ENCODE measurements at places on chromosomes 16 and 17. TPM values are rescaled to one million over a fixed set of nuclear protein-coding genes. Genes with fewer than 3 reads are reported as not detected.
A peak's percentile ranks its signal among the peaks of the same experiment; 100 is the strongest.

GRCh38 chr16:52740766-52741165, 193.8 kb upstream of the TOX3 start:
- no peak for DNase-seq

The GPS1 gene
- total RNA-seq: 102 TPM

DNA sequence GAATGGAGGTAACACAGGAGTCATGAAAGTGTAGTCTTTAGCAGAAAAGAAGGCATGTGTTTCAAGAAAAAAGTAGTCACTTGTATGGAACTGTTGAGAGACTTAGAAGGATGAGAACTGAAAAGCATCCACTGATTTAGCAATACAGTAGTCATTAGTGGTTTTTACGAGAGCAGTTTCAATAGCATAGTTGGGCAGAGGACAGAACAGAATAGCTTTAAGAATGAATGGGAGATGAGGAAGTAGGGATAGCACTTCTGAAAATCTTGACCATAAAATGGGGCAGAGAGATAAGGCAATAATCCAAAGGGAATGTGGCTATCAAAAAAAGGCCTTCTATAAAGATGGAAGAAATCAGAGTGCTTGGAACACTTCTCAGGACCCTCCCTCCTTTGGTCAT, 64.8 kb upstream of the C17orf78 start:
- DNase-seq: peak; percentile 41

GRCh38 chr16:58031016-58031800, 5.7 kb downstream of the MMP15 start:
- DNase-seq: no peak

- peak; percentile 48 for DNase-seq
Measured at GRCh38 chr17:67689534-67690177, 28.1 kb upstream of the NOL11 start.

GRCh38 chr16:23410176-23410575, 42.8 kb downstream of the COG7 start:
- DNase-seq: peak; percentile 38

Measured in astrocyte (in vitro differentiated cells and primary cell).